ENCODE measurements at places on chromosomes 3 and 15.

GRCh38 chr15:93121973-93122910 is 33.2 kb upstream of the RGMA start:
- DNase-seq: no peak

DNA sequence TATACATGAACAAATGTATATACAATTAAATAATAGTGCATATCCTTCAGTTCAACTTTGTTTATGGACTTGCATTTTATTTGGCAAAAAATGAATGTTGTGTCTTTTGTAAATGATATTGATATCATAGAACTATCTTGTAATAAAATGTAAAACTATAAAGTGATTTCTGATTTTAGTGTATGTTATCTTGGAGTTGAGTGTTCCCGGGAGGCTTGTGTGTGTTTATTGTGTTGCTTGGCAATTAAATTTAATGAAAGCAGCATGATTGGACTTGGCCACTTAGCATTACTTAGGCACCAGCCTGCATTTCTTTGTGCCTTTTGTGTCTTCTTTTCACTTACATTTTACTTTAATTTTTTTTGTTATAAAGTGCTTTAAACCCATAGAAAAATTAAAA is 10.6 kb downstream of the ARHGEF26 start:
- no peak for DNase-seq

DNA sequence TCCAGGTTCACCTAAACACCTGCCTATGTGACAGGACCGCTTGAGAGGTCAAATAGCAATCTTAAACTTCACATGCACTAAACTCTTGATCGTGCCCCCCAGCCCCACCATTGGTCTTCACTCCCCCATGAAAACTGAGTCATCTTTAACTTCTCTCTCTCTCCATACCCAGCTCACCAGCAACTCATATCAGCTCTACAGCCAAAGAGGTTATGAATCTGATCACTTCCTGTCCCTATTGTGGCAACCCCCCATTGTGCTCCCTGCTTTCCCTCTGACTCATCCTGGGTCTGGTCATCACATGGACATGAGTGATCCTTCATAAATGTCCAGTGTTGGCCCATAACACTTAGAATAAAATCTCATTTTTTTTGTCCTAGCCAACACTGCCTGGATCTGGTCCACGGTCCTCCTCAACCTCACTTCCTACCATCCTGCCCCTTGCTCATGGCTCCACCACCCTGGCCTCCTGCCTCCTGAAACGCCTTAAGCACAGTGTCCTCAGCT is 103.4 kb upstream of the HACD2 start:
- no peak for DNase-seq

DNA sequence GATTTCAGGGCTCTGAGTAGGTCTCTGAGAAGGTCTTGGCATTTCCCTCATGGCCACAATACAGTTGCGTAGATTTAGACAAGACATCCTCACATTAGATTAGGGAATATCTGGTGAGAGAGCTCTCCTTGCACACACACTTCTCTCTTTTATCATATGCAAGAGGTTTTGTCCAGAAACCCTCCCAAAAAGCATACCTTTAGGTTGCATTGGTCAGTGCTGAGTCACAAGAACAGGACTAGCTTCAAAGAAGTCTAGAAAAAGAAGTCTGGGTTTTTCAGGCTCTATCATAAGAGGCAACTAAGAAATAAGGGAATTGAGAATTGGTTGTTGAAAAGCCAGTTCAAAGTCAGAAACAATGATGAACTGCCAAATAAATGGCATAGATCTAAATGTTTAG is 40.1 kb upstream of the MITF start:
- DNase-seq: no peak

- DNase-seq: no peak
Measured at GRCh38 chr15:60648928-60649679, 170.2 kb upstream of the ICE2 start.

DNA sequence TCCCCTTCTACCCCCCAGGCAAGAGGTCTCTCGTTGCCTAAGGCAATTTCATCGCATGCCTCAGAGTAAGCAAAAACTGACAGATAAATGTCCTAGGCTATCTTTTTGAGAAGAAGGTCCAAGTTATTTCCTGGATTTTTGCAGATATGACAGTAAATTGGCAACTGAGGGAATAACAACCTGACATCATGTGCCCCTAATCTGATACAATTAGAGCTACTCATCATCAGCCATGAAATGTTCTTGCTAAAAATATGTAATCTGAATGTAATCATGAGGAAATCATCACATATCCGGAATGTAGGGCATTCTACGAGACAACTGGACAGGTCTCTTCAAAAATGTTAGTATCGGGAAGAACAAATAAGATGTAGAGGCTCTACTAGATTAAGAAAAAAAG is 44.1 kb downstream of the TNIK start:
- DNase-seq: no peak

DNA sequence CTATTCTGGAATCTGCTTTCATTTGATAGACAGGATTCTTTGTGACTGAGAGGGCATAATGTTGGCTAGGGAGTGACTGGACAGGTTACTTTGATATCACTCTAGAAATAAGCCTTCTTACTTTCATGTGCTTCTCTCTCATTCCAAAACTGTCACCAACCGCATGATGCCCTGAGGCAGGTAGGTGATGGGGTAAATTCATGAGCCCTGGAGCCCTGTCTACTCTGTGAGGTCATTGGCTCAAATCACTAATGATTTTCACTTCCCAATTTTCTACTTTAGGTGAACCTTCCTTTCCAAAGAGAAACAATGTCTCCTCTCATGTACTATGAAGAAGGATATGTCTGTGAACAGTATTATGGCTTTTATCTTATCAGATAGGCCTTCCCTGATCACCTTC is 596.7 kb downstream of the TUSC7 start:
- DNase-seq: no peak

DNA sequence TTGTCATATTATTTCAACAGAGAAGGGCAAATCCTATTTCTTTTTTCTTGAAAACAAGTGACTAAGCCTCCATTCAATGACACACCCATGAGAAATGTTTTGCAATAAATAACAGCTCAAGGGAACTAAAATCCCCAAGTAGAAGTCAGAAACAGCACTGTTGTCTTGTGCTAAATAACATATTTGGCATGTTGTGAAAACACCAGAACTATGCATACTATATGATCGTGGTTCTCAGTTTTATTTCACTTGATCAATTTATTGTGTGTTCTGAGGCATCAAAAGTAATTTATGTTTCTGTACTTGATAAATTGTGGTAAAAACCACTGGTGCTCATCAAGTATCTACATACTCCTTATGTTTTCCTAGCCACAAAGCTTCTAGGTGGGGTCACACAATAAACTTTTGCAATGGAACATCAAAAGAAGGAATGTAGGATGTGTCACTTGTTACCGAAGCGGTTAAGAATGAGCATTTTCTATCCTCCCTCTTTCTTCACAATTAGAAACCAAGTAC is 691.7 kb upstream of the CBLB start:
- no peak for DNase-seq

- no peak for DNase-seq
Measured at GRCh38 chr15:95620934-95621579, 709.4 kb upstream of the NR2F2 start.

GRCh38 chr3:66017591-66017990 is 21.1 kb downstream of the MAGI1 start:
- no peak for DNase-seq

GRCh38 chr3:68458581-68458980 is 473.8 kb downstream of the TAFA4 start:
- DNase-seq: no peak

DNA sequence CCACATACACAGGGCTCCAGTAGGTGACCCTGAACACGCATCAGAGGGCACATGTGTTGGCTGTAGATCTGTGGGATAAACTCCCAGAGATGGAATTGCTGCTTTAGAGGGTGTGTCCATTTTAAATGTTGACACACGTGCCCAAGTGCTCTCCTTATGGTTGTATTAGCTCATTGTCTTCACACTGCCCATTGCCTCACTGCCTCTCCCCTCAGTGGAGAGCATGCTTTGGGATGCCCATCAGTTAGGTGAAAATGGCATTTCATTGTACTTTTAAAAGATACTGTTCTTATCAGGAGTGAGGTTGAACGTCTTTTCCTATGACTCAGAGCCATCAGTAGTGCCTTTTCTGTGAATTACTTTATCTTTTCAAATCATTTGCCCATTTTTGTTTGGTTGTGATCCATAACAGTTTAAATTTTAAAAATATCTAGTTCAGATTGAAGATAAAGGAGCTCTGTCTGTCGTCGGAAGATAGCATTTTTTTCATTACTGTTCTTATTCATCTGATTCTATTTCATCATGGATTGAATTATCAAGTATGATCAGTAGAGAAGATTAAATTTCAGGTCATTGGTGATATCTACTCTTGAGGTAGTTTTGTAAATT is 120.7 kb downstream of the CHDH start:
- no peak for DNase-seq

DNA sequence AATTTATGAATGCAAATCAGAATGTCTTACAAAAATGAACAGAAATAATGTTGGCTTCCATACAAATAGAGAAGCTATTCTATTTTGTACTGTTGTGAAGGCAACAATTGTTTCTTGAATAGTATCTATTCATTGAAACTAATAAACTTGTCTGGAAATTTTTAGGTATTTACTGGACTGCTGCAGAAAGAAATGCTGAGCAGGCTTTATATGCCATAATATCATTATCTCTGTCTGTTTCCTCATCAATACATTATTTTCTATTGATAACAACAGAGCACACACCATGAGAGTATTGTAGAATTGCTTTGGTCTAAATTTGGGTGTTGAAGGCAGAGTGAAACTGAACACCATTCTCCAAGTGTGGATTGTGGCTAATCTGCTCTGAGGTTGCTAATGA is 216.5 kb upstream of the CGNL1 start:
- no peak for DNase-seq

GRCh38 chr15:50871832-50872231 is 36.7 kb upstream of the AP4E1 start:
- no peak for DNase-seq

DNA sequence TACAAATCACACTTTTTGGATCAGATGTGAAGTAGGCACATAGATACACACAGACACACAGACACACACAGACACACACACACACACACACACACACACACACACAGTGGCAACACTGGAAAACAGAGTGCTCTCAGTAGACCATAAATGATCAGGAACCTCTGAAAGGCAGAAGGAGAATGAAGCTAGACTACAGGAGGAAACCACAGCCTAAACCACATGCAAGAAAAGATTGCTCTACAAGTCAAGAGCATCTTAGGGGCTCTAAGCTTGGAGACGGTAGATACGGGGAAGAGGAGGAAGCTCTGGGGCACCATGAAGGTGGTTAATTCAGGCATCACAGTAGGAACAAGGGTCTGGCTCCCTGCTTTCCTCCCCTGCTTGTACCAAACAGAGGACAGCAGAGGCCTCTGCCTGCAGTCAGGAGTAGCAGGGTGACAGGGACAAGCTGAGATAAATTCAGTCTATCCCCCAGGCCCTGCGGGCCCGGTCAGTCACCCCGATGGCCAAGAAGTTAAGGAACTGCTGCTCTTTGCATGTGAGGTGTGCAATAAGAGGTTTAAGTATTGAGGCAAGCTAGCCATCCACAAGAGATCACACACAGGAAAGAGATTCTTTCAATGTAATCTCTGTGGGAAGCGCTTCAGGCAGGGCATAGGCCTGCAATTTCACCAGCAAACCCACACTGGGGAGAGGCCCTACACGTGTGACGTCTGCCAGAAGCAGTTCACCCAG is 23.5 kb upstream of the ARPIN start:
- DNase-seq: no peak

- no peak for DNase-seq
Measured at GRCh38 chr15:68195336-68196112, 9.6 kb downstream of the CALML4 start.

- no peak for DNase-seq
Measured at GRCh38 chr3:31688984-31689383, 156.3 kb downstream of the STT3B start.

- DNase-seq: no peak
Measured at GRCh38 chr3:65576966-65577365, 461.8 kb downstream of the MAGI1 start.
